ENCODE measurements at places on chromosomes 16 and 17.

GRCh38 chr17:73308017-73308823 is 3.6 kb downstream of the CDC42EP4 start:
- DNase-seq = no peak

DNA sequence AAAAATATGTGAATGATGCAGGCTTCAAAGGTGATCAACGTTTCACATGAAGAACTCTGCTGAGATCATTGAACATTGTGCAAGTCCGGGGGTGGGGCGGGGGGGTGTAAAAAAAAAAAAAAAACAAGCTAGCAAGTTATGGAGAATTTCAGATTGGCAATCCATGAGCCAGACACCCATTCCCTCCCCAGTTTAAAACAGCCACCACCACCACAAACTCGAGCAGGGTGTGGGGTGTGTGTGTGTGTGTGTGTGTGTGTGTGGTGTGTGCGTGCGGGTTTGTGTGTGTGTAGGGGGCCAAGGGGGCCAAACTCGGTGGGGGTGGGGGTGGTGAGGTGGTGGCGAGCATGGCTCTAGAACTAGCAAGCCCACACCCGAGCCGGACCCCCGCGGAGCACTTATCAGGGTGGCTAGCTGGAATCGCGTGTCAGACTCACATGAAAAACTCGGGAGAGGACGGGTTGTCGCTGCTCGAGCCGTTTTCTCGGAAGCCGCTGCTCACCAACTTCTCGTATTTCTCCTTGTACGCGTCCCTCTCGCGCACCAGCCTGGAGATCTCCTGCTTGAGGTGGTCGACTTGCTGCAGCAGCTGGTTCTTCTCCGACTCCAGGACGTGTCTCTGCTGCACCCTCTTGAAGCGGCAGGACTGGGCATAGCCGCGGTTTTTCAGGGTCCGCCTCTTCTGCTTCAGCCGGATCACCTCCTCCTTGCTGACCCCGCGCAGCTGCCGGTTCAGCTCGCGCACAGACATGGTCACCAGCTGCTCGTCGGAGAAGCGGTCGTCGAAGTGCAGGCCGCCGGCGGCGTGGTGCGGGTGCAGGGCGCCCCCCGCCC is 2.0 kb downstream of the MAF start:
- DNase-seq = no peak

GRCh38 chr17:3960764-3961163 is 3.5 kb downstream of the ATP2A3 start:
- DNase-seq = no peak

DNA sequence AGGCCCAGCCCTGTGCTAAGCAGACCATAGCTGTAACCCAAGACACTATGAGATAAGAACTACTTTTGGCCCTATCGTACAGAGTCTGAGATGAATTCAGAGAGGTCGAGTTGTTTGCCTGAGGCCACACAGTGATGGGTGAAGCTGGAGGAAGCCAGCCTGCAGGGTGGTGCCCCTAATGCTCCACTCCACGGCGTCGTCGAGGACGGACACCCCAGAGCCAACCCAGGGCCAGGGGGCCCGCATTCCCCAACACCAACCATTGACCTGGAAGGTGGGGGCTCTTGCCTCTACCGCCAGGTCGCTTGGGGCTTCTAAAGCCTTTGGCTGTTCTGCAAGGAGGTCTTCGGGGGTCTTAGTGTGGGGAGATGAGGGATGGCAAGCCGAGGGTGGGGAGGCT is 84.1 kb downstream of the IRF8 start:
- no peak for DNase-seq

GRCh38 chr16:27169511-27170071 is 33.7 kb upstream of the KDM8 start:
- DNase-seq = peak; percentile 55

DNA sequence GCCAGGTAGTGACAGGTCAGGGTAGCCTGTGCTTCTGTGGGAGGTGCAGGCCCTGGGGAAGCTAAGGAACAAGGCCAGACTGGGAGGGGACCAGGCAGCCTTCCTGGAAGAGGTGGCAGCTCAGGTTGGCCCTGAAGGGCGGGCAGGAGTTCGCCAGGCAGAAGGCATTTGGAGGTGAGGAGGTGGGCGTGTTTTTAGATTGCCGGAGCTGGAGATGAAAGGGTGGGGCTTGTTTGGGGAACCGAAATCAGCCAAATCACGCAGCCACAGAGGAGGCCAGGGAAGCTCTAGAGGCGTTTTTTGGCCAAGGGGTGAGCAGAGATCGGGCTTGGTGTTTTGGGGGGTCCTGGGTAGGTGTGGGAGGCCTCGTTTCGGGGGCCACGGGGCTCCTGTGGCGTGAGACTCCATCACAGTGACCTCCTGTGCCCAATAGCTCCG is 7.6 kb downstream of the ADCY7 start:
- no peak for DNase-seq

DNA sequence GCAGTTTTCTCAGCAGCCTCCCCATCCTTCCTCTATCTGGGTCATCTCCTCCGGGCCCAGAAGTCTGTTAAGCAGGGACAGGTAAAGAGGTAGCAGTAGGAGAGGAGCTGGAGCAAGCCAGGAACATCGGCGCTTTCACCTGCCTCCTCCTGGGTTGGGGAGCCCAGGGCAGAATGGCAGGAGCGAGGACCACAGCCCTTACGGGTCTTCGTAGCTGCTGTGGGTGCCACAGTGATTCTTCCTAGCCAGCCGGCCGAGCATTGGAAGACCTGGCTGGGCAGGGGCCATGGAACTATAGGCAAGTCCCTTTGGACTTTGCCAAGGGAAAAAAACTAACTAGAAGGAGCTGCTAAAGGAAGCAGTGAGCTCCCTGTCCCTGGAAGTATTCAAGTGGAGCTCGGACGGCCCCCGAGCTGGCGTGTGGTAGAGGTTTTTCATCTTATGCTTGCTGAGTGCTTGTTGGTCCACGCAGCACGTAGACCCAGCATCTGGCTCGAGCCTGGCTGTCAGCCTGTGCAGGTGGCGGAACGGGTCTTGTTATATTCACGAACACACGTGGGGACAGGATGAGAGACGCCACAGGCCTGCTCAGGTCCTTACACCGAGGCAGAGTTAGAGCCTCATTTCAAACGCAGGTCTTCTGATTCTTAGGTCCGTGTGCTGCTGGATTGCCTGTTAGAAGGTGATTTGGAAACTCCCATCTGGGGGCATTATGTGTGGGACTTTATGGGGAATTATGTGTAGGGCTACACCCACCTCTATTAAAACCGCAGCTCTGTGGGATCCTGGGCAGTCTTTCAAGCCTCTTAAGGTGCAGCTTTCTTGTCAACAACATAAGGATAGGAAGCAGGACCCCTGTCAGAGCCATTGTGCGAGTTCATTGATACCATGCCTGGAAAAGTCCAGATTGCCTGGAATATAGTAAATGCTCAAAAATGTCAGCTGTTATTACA is 54.8 kb downstream of the OR1D5 start:
- DNase-seq = no peak

DNA sequence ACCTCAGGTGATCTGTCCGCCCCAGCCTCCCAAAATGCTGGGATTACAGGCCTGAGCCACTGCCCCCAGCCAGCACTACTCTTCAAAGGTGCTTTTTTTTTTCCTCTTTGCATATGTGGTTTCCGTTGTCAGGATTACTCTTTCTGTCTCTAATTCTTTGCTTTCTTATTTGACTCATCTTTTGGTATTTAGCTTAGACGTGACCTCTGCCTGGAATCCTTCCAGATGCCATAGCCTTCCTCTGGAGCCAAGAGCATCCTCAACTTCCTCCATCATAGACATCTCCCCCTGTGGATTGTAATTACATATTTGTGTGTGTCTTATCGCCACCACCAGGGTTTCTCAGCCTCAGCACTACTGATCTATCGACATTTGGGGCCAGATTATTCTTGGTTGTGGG is 84.4 kb upstream of the XYLT1 start:
- DNase-seq = no peak

GRCh38 chr16:23408242-23408822 is 44.7 kb downstream of the COG7 start:
- no peak for DNase-seq

Data from stimulated activated CD8-positive, alpha-beta memory T cell treated with anti-CD3 and anti-CD28 coated beads, Interleukin-15, amount 100 ng/mL, for 4 hours (primary cell).